ENCODE measurements at places on chromosomes 2 and 18. TPM values are rescaled to one million over a fixed set of nuclear protein-coding genes. Genes with fewer than 3 reads are reported as not detected.

Gene SKA1
- 49.9 TPM for total RNA-seq

Gene ALPI
- total RNA-seq = not detected

Gene SERPINB10
- total RNA-seq = not detected

Gene REG1B
- total RNA-seq = not detected

Gene RSAD2
- total RNA-seq = not detected

Gene PARD3B
- 5.1 TPM for total RNA-seq

Gene KCNE4
- not detected for total RNA-seq

Gene DLGAP1
- 0.99 TPM for total RNA-seq

Gene OTOS
- 0.73 TPM for total RNA-seq

Gene UGT1A10
- not detected for total RNA-seq

Gene TCF23
- total RNA-seq = not detected

Gene EHD3
- total RNA-seq = not detected

Gene GRHL1
- 0.48 TPM for total RNA-seq

Gene TLX2
- not detected for total RNA-seq

Gene GAD1
- 10.9 TPM for total RNA-seq

Gene ZSWIM2
- total RNA-seq = not detected

Gene ALK
- 56.4 TPM for total RNA-seq

Gene CEP192
- 26.3 TPM for total RNA-seq

Gene NEB
- total RNA-seq = 74.9 TPM

Gene SEC11C
- total RNA-seq = 8.8 TPM

Gene IL18RAP
- total RNA-seq = not detected

Measured in SJCRH30 (cell line).